ENCODE measurements at places on chromosomes 2 and 18.

DNA sequence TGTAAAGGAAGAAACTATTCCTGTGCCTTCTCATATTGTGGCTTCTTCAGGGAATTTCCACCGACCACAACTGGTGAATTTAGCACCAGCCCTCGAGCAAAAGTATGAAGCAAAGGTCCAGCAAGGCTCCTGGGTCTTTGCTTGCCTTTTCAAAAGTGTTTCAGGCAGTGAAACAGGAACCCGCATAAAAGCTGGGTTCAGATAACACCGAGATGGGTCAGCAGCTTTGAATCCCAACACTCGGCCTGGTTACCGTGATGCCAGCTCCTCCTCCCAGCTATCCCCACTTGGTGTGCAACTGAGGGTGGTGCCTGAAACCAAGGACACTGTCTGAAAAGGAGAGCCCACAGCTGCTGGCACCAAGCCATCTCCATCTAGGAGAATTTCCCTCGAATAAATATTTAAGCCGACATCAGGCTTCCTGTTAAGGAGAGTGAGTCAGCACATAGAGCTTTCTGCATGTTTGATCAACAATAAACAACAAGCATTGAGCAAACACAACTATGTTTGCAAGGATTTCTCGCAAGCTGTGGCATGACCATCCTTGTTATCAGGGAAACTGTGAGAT is 69.5 kb downstream of the ANTXR1 start:
- no peak for DNase-seq

GRCh38 chr2:202112041-202112440 is 39.0 kb downstream of the KIAA2012 start:
- no peak for DNase-seq

- DNase-seq: no peak
These were observed 11.2 kb upstream of the LBH start for GRCh38 chr2:30219886-30220875.

DNA sequence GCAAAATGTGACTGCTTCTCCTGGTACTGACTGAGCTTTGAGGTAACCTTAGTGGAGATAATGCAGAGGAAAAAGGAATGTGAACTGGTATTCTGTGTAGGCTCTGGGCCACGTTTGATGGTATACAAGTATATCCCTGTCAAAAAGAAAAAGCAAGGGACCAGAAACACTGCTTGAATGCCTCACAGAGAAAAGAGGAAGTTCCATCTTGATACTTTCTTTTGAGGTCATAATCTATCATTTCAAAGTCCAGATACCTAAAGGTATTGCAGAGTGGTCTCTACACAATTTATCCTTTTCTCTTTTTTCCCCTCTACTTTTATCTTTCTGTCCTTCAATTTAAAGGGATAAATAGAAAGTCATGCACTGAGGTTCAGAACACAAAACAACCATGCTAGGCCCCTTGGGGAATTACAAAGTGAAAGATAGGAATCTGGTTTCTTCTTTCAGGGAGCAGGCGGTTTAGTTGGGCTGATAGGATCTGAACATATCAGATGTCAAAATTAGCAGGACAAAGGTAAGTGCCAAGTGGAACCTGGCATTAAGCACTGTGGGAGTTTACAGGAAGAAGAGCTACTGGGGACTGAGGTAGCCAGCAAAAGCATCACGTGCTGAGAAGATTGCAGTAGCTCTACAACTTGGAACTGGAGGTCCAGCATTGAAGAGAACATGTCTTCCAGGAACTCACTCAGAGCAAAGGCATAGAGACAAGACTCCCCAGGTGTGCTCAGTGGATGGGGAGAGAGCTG is 121.2 kb downstream of the LYPD6 start:
- DNase-seq: no peak

DNA sequence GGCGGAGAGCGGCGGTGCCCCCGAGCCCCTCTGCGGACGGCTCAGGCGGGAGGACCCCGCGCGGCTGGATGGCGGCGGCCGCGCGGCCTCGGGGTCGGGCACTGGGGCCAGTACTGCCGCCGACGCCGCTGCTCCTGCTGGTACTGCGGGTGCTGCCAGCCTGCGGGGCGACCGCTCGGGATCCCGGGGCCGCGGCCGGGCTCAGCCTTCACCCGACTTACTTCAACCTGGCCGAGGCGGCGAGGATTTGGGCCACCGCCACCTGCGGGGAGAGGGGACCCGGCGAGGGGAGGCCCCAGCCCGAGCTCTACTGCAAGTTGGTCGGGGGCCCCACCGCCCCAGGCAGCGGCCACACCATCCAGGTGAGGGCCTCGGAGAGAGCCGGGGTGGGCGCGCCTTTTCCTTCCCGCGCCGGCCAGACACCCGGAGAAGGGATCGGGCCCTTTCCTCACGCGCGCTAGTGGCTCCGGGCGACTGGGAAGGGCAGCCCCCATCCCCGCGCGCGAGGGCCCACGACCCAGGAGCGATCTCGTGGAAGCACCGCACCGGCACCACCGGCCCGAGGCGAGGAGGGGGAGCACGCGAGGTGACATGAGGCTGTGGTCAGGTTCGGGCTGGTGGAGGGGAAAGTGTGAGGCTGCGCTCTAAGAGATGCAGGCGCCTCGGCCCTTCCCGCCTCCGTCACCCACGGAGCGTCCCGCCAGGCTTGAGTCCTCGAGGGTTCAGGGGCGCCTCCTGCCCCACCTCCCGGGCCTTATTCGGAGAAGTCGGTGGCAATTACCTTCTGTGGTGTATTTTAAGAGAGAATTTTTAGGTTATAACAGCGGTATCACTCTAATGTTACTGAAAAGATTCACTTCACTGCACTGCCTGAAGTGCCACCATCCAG is 607 bp downstream of the LAMA3 start:
- DNase-seq: no peak

- DNase-seq: no peak
These were observed 19.5 kb upstream of the FAM136A start for GRCh38 chr2:70321370-70321769.

DNA sequence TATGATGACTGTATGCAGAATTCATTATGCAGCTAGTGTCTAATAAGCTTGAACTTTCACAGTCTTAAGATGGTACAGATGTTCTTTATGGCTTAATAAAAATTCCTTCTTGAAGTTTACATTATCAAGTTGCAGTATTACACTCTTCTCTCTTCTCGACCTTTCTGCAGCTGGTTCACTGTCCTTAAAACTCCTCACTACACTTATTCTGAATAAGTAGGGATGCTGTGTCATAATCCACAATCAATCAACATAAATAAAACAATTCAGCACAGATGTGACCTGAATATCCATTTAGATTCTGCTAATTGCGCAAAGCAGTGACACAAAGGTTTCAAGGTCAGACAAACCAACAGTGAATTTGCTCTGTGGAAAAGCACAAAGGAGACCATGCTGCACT is 356.8 kb downstream of the SUCLG1 start:
- DNase-seq: no peak

DNA sequence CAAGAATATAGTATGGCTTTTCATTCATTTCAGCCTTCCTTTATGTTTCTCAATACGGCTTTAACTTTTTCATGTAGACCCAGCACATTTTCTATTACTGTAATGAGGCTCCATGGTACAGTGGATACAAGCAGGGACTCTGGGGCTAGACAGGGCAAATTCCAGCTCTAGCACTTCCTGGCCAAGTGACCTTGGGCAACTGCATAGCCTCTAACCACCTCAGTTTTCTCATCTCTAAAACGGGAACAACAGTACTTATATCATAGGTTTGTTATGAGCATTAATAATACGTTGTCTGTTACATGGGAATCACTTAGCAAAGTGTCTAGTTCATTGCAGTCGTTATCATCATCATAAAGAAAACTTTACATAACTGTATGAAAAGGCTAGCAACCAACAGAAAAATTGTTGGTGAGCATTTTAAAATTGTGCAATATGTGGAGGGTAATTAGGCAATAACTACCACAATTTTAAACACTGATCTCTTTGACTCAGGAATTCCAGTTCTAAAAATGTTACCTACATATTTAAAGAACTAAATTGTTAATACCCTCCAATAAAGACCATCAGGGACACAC is 13.7 kb upstream of the RMDN2 start:
- no peak for DNase-seq

GRCh38 chr2:177325554-177325953 is 61.0 kb upstream of the NFE2L2 start:
- DNase-seq: no peak

DNA sequence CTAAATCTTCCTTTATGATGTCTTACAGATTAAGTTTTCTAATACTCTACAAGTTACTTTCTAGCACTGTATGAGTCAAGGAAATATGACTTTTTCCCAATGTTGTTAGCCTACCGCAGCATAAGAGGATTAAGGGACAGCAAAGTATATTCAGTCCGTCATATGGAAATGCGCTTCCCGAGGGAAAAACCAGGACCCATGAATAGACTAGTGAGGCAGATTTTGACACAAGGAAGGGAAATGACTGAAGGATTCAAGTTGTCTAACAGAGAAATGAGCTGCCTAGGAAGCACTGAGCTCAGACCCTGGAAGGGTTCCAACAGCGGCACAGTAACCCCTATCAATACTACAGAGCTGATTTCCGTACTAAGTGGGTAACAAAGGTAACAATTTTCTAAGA is 12.0 kb downstream of the SEPTIN10 start:
- no peak for DNase-seq

GRCh38 chr2:105262651-105263091 is 21.1 kb downstream of the GPR45 start:
- DNase-seq: no peak

- DNase-seq: no peak
These were observed 26.5 kb upstream of the HNMT start for GRCh38 chr2:137937778-137938177.

DNA sequence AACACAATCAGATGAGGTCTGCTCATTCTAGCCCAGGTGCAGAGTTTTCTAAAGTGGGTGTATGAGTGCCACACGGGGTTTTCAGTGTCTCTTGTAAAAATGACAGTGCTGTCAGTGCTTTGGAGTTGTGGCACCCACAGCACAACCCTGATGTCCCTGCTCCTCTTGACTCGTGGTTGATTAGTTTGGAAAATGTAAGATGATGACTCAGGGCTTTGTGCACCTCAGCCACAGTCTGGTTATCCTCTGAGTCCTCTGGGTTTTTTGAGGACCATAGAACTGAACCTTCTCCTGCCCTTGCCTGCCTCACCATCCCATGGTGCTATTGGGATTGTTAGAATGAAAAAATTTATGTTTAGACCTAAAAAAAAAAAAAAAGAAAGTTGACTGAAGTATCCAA is 105.6 kb downstream of the MYO1B start:
- DNase-seq: no peak

DNA sequence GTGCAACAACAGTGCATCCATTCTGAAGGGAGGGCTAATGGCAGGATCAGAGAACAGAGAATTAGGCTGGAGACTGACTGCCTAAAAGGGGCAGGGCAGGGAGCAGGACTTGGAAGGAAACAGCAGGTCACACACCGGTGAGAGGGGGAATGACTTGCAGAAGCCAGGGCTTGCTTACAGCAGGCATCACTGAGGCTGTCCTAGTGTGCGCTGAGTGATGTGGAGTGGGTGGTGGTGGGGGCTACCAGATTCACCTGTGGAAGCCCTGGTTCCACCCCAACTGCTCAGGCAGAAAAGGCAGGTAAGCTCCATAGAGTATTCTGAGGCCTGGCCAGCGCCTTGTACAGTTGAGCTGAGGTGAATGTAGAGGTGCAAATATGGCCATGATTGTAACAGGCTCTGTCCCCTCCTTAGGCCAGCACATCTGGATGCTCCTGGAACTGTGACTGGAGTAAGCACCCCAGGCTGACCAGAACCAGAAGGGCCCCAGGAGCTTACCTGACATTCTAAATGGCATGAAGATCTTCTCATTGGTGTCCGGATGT is 49.4 kb downstream of the SFXN5 start:
- no peak for DNase-seq

GRCh38 chr2:190486037-190486623 is 48.4 kb downstream of the NEMP2 start:
- DNase-seq: no peak

DNA sequence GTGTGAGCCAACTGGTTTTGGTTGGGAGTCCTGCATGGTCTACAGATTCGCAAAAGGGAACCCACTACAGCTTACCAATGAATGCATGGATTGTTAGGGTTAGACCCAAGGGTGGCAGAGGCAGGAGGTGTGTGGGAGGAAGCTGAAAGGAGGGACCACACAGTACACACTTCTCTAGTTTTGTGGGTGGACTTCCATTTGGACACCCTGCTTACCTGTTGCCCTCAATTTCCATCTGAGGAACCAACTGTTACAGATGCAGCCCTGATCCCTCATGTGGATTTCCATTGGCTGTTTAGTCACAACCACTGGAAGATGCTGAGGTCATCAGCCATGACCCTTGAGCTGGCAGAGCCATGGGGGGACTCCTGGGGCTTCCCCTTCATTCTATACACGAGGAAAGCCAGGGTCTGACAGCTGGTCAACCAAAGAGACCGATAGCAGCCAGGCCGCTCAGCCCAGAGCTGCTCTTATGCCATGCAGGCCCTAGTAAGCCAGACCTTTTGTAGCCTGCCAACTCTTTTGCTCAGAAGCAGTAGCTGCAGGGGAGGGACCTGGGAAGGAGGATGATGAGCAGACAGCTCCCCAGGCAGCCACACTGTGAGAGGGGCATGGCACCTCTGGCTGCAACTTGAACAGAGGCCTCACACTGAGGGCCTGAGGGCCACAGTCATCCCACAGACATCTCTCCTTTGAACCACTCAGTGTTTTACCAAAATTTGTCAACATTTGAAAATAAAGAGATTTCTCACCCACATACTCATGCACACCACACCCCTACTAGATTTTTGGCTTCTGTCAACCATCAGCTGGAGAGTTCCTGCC is 162.1 kb downstream of the SETBP1 start:
- no peak for DNase-seq

GRCh38 chr2:173872714-173873113 is 92.5 kb downstream of the SP3 start:
- no peak for DNase-seq

DNA sequence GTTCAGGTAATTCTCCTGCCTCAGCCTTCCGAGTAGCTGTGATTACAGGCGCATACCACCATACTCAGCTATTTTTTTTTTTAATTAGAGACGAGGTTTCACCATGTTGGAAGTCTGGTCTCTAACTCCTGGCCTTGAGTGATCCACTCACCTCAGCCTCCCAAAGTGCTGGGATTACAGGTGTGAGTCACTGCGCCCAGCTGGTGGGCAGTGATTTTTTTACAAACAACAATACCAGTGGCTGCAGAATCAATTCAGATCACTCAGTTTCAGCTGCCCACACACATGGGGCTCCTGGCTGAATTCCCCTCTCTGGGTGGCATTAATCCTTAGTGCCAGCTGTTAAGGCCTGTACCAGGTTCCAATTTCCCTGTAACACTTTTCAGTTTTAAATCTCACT is 13.3 kb upstream of the CYRIA start:
- DNase-seq: no peak
